Fibroblast of skin of abdomen (primary cell): ENCODE measurements at places on chromosomes 6 and 20.

- peak; percentile 90 for DNase-seq
These were observed at the start of gene FBXO30 for GRCh38 chr6:145814501-145815308. FBXO30 (minus strand) TSS chr6:145814795; CDS start chr6:145806405, 8,390 bp downstream.

- DNase-seq, result peak; percentile 99
These were observed 12.9 kb upstream of the TBC1D22B start for GRCh38 chr6:37244430-37245310.

- peak; percentile 86 for DNase-seq
These were observed at the start of gene TRERF1 for GRCh38 chr6:42451333-42452170. TRERF1 (minus strand) TSS chr6:42451926; CDS start chr6:42269590, 182,336 bp downstream.

- DNase-seq, result no peak
These were observed 84.8 kb upstream of the RNF217 start for GRCh38 chr6:124877468-124877867.

GRCh38 chr20:24141111-24141510 is 152.5 kb upstream of the GGTLC1 start:
- no peak for DNase-seq

DNA sequence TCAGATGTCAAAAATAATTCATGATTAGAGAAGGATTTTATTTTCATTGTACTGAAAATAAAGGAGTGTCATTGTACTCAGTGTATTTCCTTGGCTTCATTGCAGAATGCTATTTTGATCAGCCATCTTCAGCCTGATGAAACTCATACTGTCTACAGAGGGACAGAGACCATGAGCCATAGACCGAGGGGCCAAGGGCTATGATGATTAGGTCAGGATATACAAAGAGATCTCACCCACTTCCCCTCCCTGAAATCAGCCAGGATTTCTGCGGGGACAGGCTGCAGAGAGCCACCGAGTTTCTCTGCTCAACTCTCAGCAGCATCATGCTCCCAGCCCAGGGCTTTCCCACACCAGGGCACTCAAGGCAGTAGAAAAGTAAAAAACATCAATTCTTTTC is 47.0 kb downstream of the ALDH8A1 start:
- DNase-seq, result no peak

- DNase-seq, result no peak
These were observed 96.5 kb upstream of the CITED2 start for GRCh38 chr6:139470997-139471396.

DNA sequence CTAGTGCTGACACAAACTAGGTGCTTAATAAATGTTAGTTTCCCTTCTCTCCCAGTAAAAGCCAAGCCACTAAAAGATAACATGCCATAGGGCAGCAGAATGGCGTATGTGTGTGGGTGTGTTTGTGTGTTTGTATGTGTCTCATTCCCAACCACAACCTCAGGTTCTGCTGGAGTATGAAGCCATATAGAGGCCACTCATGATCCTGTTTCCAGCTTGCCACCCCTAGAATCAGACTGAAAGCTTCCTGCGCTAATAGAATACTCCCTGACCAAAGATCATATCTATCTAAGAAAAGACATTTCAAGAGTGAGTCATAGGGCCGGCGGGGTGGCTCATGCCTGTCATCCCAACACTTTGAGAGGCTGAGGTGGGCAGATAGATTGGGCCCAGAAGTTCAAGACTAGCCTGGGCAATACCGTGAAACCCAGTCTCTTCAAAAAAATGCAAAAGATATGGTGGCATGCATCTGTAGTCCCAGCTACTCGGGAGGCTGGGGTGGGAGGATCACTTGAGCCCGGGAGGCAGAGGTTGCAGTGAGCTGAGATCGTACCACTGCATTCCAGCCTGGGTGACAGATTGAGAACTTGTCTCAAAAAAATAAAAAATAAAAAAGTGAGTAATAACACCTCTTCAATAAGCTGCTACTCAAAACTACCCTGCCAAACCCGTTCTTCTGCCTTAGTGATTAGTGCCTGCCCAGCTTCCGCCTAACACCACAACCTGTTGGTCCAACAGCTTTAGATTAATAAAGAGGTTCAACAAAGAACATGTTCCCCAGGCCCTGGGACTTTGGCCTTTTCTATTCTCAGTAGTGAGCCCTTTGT is 11.8 kb upstream of the SNRPC start:
- DNase-seq, result no peak

GRCh38 chr20:16803965-16804792 is 56.0 kb downstream of the OTOR start:
- DNase-seq, result peak; percentile 53

DNA sequence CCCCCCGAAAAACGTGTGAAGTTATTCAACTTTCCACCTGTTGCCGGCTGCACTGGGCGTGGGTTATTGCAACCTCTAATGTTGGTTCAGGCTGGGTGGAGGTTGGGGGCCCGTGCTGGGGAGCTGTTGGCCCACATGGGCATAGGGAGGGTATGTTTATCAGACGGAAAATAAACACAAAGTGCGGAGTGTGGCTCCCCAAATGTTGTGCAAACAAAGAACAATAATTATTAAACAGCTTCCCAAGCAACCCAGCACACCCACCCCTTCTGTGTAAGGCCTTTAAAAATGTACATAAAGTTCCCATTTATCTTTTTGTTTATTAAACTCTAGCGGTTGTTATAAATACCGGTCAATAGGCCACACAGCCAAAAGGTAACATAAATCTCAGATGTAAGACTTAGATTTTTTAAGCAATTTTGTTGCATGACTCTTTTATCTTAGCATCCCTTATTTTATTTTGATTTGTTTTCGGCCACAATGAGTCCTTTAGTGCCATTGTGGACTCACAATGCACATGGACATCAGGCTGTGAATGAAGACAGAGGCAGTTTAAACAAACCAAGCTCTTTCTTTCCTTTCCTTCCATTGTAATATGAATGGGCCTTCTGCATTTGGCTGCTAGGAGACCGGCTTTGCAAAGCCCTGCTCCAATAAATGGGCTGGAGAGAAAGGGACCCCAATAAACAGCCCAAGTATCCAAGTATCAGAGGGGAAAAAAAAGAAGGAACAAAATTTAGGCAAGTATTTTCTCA is 6.9 kb upstream of the DLL1 start:
- DNase-seq, result no peak

- DNase-seq, result peak; percentile 6
These were observed 315.2 kb upstream of the SOX4 start for GRCh38 chr6:21278375-21278745.

DNA sequence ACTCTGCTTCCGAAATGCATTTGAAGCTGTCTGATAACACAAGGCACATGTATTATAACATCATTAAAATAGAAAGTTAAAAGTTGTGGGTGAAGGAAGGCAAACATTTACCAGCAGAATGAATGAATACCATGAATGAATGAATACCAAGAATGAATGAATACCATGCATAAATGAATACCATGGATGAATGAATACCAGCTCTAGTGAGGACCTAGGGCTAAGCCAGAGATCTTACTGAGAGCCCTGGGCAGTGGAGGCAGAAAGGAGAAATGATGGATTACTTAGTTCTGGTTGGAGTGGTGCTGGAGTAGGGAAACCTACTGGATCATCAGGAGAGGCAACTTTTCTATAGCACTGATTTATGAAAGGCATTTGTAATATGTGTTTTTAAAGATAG is 998.0 kb downstream of the KIF16B start:
- no peak for DNase-seq

DNA sequence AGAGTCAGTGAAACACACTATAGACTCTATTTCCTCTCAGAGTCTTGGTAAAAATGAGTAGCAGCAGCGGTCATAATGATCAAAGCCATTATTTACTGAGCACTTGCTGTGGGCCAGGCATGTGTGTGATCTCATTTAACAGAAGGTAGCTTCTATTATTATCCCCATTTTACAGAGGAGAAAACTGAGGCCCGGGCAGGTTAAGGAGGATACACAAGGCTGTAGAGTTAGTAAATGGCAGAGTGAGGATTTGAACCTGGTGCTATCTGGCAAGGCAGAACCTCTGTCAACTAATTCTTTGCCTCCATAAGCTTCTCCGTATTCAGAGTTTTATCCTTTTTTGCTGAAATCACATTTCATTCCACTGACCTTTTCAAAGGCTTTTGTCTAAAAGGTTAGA is 122.2 kb upstream of the SALL4 start:
- DNase-seq, result no peak

DNA sequence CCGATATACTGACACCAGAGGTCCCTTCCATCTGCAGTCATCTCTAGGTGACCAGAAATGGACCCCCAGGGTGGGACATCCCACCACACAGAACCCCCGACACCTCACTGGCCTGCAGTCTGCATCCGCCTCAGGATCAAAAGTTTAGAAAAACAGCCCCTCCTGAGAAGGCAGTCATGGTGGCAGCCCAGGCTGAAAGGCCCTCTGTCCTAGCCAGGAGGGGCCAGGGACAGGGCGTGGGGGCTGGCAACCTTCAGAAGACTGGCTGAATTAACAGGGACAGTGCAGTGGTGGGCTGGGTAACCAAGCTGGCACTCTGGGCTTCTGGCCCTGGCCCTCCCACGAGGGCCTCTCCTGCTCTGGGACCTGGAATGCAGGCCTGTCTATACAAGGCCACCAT is 34.3 kb upstream of the MDFI start:
- no peak for DNase-seq

- no peak for DNase-seq
These were observed 106.3 kb upstream of the TBX18 start for GRCh38 chr6:84870672-84871071.

GRCh38 chr6:71465096-71465495 is 176.5 kb downstream of the OGFRL1 start:
- no peak for DNase-seq

DNA sequence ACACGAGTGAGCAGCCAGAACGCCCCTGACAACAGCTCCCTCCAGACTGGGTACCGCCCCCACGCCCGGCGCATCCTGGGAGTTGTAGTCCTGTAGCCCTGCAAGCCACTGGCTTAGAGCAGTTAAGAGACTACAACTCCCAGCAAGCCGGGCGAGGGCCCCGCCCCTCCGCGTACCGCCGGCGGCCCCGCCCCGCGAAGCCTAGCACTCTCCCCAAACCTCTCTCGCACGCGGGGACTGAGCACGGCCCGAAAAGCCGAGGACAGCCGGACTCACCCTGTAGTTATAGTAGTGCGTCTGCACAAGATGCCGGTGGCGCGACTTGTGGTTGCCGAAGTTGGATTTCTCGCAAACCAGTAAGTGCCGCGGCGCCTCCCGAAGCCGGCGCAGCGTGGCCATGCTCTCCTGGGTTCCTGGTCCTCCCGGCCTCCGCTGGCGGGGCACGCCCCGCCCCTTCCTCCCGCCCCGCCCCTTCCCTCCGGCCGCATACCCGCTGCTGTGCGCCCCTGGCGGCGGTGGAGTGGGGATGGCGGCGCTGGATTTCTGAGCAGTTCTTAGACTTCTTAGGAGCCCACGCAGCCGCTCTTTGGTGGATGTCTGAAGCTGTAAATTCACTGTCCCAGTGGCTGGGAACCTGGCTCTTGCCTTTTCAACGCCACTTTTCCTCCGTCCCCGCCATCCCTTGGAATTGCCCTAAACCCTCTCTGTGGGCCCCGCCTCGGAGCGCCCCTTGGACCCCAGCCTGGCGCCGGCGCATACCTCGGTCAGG is at the start of gene RPP40:
RPP40 (minus strand) TSS at position 434 of the 769 bp plus-strand sequence; CDS start at position 399, 35 bp downstream.
- peak; percentile 98 for DNase-seq

DNA sequence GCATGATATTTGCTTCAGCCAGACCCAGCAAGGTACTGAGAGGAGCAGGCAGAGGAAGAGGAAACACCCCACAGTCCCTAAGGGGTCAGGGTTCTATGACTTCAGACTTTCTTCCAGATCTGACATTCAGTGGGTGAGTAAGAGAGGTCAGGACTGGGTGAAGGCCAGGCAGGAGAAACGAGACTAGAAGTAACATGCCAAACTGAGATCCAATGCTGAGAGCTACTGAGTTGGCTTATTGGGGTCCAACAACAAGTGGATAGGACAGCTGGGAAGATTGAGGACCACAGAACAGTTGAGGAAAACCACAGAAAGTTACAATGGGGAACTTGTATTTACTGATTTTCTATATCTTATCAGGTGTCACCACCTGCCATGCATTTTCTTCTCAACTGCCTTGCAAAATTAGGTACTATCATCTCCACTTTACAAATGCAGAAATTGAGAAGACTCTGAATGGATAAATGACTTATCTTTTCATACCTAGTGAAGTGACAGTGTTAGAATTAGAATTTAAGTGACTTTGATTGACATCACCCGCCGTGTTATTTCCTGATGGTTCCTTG is 43.8 kb upstream of the HIVEP1 start:
- DNase-seq, result no peak

DNA sequence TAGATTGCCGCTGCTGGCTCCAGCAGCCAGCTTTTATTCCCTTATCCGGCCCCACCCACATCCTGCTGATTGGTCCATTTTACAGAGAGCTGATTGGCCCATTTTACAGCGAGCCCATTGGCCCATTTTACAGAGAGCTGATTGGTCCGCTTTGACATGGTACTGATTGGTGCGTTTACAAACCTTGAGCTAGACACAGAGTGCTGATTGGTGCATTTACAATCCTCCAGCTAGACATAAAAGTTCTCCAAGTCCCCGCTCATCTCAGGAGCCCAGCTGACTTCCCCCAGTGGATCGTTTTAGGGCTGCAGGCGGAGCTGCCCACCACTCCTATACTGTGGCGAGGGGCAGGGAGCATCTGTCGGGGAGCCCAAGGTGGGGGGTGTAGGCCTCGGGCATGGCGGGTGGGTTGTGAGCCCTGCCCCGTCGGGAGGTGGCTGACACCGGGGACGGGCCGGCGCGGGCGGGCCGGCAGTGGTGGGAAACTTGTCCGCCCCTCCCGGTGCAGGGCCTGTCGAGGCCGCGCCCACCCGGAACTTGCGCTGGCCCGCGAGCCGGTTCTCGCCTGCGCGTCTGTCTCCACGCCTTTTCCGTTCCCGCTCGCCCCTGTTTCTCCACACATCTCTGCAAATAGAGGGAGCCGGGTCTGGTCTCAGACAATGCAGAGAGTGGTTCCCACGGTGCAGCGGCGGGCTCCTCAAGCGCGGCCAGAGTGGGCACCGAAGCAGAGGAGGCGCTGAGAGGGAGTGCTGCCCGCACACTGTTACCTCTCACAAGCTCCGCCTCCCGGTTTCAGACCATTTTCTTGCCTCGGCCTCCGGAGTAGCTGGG is 86.1 kb upstream of the STMND1 start:
- no peak for DNase-seq

- DNase-seq, result peak; percentile 69
These were observed 9.3 kb downstream of the TRAPPC3L start for GRCh38 chr6:116536216-116536621.

- DNase-seq, result no peak
These were observed 22.1 kb downstream of the CST4 start for GRCh38 chr20:23666698-23667097.

GRCh38 chr6:31899882-31900722 is 1.8 kb downstream of the ZBTB12 start:
- DNase-seq, result no peak
